Activated CD4-positive, alpha-beta T cell treated with anti-CD3 and anti-CD28 coated beads for 36 hours (primary cell): ENCODE measurements at places on chromosomes 12 and 14.

GRCh38 chr12:48910196-48910595, 15.1 kb downstream of the FKBP11 start:
- no peak for DNase-seq

GRCh38 chr14:104776481-104776880, 19.1 kb downstream of the AKT1 start:
- DNase-seq: no peak

DNA sequence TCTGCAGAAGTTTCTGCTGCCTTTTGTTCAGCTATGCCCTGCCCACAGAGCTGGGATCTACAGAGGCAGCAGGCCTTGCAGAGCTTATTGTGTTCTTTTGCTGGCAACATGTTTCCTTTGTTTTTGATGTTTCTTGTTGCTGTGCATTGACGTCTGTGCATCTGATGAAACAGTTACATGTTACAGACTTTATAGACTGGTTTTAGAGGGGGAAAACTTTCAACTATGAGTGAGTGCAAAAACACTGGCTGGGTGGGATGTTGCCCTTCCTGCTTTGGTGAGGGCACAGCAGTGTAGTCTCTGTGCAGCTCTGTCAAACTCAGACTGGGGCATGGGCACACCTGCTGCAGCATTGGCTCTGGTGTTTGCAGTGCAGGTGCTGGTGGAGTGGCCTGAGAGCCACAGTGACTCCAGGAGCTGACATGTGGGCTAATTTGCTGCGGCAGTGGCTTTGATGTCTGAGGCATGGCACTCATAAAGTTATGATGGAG, 26.9 kb downstream of the CLEC6A start:
- no peak for DNase-seq

- no peak for DNase-seq
These were observed 26.5 kb downstream of the PLEKHG3 start for GRCh38 chr14:64730681-64731080.

DNA sequence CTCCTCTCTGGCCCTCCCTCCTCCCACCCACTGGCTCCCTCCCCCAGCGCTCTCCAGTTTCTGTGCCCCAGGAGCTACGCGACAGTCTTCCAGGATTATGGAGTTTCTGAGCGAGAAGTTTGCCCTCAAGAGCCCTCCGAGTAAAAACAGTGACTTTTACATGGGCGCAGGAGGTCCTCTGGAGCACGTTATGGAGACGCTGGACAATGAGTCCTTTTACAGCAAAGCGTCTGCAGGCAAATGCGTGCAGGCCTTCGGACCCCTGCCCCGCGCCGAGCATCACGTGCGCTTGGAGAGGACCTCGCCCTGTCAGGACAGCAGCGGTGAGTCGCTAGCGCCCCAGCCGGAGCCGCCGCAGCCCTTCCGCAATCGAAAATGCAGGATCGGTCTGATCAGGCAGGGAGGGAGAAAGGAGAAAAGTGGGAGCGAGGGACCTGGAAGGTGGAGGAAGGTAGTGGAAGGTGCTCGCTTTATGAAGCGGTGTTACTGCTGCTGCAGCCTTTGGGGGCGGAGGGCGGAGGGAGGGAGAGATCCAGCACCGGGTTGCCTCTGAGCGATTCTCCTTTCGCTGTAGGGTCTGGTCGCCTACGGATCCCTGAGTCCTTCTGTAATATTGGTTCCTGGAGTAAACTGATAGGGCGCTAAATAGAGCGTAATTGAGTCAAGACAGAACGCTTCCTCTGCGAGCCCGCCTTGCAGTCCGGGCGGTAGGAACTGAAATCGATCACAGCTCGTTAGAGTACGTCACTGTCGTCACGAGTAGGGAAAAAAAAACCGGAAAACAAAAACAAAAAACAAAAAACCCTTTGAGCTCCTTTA, at the start of gene ALX1:
TSS of gene ALX1 (plus strand) at position 56 of the 819 bp plus-strand sequence. CDS start at position 98, 42 bp downstream.
- peak; percentile 10 for DNase-seq

DNA sequence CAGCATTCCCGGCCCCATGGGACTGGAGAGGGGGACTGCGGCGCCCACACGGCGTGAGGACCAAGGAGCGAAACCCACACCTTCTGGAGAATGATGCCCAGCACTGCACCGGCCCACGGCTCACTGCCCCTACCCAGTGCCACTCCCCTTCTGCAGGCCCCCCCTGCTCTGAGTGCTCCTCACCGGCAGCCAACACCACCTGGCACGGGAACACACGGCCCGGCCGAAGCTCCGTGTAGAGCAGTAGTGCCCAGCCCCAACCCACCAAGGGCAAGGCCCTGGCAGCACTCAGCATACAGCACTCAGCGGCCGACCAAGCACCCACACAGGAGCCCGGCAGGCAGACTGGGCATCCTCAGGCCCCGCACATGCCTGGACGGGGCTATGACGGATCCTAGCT, 13.4 kb downstream of the BTBD6 start:
- DNase-seq: no peak

GRCh38 chr12:31369712-31370521, 44.0 kb upstream of the SINHCAF start:
- no peak for DNase-seq

GRCh38 chr12:24649209-24649608, 299.7 kb downstream of the BCAT1 start:
- DNase-seq: no peak

DNA sequence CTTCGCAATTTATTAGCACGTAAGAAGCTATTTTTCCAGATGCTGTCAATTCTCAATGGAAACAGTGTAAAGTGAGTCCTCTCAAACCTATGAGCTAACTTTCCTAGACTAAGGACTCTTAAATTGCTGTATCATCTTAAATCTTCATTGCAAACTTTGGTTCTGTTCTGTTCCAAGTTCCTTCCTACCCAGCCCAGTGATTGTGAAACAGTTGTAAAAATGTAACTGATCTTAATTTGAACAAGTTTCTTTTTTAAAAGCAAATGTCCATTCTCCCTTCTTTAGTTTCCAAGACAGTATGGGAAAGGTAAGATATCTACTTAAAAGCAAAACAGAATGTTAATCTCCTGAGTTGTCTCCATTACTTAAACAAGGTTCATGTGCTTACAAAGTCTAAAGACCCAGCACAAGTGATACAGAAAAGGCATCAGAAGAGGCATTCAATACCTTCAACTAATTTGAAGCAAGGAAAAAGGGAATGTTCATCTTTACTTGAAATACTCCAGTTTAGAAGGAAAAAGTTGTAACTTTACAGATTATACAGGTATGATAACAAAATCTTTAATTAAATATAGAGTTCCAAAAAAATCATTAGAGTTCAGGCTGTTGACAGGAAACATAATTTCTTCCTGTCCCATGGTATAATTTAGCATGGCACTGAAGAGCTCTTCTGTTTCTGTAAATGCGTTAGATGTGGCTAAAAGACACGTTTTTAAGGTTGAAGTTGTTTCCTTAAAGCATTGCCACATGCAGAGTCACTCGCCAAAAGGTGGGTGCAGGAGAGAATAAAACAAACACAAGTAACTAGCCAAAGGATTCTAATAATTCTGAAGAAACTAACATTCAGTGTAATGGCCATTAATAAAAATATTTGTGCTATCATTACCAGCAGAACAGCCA, 101.5 kb upstream of the USP15 start:
- DNase-seq: no peak
